Effector memory CD4-positive, alpha-beta T cell (primary cell): ENCODE measurements at places on chromosomes 6 and 20.

DNA sequence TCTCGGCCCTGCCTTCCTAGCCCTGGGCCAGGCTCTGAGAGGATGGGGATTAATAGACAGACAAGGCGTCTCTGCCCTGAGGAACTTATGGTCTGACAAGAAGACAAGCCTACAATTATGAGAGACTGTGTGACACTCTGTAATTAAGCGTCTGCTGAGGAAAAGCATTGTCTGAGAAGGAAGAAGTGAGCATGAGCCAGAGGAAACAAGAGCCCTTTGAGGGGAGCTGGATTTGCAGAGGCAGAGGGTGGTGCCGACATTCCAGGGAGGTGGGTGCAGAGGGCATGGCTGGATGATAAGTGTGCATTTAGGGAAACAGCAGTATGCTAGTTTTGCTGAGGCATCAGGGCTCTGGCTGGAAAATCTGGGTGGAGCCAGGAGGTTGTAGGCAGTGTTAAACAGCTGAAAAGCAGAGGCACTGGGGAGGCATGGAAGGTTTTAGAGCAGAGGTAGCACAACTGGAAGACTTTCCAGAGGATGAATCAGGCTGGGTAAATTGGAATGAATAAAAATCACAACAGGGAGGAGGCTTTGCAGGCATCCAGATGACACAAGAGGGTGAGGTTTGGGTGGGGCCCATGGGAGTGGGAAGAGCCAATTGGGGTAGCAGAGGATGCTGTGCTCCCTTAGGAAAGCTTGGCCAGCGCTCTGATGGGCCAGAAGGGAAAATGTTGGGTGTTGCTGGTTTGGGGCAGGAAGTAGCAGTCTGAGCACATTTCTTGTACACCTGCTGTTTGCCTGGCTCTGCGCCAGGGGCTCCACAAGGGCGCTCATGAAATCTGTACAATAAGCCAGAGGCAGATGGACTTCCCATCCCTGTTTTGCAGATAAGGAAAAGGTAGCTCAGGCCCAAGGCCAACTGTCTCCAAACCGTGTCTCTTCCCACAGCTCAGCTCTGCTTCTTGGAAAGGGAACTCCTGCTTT lies 74.0 kb upstream of the MYL9 start:
- DNase-seq: peak; percentile 39

DNA sequence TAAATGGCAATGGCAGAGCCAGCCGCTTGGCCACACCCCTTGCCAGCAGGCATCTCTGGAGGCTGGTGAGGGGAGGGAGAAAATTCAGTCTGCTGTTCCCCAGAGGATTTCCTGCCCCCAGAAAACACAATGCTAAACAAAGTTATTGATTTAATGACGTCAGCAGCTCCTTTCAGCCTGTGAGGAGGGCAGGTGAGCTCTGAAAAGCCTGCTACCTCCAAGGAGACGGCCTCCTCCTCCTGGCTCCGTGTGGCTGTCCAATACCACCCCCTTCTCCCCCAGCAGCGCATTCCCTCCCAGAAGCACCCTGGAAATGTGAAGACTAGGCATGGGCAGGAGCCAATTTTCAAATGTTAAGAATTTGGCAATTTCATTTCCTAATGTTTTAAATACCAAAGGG lies 393.1 kb downstream of the ZFAND3 start:
- no peak for DNase-seq

- DNase-seq: no peak
Observed at GRCh38 chr20:53960579-53961272, 109.7 kb downstream of the BCAS1 start.

DNA sequence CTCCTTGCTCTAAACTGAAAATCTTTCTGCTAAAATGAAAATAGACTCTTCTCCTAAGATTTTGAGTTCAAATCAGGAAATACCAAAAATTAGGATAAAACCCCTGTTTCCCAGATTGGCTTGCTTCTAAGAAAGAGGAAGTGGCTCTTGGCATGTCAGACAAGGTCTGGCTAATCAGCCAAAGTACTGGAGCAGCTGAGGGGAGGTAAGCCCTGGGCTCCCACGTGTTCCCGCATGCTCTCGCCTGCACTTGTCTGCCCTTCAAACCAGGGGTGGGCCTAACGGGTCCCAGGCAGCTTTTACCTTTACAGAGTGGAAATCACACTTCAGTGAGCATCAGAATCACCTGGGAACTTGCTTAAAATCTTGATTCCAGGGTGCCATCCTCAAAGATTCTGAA lies 43.2 kb upstream of the GABRR1 start:
- no peak for DNase-seq

GRCh38 chr6:161257793-161258457 lies 15.9 kb downstream of the AGPAT4 start:
- no peak for DNase-seq

GRCh38 chr20:31698803-31699718 lies 23.6 kb downstream of the BCL2L1 start:
- DNase-seq: no peak

- no peak for DNase-seq
Observed at GRCh38 chr6:13328875-13329183, 492 bp upstream of the TBC1D7 start.

DNA sequence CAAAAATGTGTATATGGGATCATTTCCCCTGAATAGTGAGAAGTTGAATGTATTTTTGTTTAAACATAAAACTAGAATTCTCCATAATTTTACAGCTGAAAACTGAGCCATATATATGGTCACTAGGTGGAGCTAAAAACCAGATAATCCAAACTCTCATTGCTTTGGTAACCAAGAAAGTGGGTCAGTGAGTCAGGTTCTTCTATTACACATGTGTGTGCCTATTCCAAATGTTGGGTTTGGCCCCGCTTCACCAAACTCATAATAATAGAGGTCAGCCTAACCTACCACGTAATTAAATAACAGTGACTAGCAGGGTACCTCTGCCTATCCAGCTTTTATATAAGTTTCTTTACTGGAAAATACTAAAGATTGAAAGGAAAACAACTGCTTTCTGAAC lies 19.3 kb upstream of the RNGTT start:
- DNase-seq: no peak

DNA sequence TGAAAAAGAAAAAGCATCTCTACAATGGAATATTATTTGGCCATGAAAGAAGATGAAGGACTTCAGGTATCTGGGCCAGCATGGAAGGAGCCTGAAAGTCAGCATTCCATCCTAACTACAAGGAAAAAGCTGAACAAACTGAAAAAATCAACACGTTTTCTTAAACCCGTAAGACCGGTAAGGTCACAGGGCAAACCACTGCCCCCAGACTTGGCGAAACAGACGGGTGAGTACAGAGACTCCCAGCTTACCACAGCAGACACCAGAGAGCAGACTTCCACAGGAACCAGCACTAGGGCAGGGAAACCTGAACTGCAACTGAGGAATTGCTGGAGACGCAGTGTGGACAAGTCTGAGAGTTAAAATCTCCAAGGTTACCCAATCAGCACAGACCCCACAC lies 31.4 kb downstream of the BEND3 start:
- no peak for DNase-seq

- no peak for DNase-seq
Observed at GRCh38 chr6:111573131-111573883, 32.4 kb downstream of the TRAF3IP2 start.

DNA sequence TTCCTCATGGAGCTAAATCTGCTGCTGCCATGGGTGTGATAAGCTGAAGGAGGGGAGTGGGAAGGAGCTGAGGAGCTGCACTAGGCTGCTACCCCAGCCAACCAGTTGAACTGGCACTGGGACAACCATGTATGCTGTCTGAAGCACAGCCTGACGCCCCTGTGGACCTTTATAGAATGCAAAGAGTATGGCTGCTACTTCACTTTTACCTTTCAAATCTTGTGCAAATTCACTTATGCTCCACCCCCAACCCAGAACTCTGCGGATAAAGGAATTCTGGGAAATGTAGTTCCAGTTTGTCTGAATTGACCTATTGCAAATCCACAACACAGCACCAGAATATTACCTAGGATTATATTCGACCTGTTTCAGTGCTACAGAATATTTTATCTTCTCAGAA lies 217.4 kb upstream of the SLC35B3 start:
- DNase-seq: no peak

DNA sequence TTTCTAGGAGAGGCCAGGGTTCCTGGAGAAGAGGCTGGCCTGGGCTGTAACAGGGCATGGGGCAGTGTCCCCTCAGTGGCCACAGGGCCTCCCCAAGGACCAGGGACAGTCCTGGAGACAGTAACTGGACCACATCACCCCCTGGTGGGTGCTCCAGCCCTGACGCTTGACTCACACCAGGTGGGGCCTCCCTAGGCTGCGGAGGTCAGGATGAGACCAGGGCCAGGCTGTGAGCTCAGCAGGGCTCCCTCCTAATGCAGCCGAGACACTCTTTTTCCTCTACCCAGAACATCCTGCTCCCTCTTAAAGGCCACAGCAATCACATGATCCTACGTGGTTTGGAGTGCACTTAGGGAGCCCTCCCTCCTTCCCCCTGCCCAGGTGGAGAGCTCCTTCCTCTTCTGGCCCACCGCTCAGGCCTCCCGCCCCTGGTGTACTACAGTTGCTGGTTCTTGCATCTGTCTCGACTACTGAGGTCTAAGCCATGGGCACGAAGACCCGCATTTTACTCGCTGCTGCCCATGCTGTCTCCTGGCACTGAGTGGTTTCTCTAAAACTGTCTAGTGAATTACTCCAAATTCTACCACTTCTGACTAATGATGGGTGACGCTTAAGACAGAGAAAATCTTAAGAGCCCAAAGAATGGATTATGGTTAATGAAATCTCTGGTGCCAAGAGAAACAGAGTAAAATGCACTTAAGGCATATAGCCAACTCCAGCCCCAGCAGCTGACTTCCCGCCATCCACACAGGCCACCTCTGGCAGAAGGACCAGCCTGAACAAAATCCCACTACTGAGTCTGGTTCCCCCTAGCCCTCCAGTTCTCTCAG lies 166.1 kb upstream of the CST7 start:
- no peak for DNase-seq

GRCh38 chr6:29516108-29516507 lies 28.4 kb upstream of the MAS1L start:
- peak; percentile 9 for DNase-seq

DNA sequence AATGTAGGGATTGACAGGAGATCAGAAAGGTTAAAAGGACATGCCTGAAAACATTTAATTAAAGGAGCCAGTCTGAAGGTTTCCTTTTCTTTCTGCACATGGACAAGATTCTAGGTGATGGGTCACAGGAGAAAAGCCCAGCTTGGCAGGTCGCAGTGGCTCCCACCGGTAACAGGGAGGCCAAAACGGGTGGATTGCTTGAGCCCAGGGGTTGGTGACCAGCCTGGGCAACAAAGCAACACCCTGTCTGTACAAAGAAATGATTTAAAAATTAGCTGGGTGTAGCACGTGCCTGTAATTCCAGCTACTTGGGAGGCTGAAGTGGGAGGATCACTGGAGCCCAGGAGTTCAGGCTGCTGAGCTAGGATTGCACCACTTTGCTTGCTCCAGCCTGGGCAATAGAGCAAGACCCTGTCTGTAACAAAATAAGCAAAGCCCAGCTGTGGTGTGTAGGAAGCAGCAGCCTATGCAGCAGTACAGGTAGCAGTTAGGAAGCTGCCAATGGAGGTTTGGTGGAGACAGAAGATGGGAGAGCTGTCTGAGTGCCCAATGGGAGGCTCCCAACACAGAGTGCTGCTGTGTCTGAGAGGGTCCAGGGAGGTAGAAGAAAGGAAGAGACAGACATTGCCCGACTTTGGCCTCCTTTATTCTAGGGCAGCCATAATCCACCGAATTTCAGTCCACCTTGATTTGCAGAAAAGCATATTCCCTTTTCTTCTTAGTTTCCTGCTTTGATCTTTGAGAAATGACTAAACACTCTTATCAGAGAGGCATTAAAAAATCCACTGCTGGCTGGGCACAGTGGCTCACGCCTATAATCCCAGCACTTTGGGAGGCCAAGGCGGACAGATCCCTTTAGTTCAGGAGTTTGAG lies 7.1 kb upstream of the AP5S1 start:
- no peak for DNase-seq

- DNase-seq: no peak
Observed at GRCh38 chr6:31397901-31398525, 5.4 kb upstream of the MICA start.

DNA sequence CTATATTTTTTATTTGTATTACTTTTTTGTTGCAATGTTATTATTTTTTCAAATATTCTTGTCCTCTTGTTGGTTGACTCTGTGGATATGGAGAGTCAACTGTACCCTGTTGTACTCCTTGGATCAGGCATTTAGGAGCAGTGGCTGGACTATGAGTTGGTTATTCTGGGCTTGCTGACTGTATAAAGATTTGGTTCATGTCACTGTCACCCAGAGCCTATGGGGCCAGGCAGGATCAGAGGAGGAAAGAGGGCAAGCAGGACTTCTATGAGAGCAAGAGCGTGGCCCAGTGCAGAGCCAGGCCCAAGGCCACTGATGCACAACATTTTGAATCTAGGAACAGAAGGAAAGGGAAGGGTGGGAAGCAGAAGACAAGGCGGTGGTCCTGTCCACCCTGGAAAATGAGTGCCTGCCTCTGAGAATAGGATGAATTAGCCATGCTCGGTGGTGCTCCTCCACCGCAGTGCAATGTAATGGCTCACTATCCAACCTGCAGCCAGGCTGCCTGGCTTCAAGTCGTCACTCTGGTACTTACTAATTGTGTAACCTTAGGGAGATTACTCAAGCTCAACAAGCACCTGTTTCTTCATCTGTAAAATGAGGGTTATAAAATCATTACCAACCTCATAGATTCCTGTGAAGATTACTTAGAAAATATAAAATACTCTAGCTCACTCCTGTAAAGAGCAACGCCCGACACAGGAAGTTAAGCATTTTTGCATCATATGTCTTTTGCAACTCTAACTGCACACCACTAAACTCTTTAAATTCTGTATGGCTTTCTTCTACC lies 192.1 kb downstream of the KCNQ5 start:
- no peak for DNase-seq

GRCh38 chr20:37398750-37399621 lies 53.0 kb downstream of the SRC start:
- DNase-seq: no peak

GRCh38 chr6:134046054-134046453 lies 6.4 kb downstream of the SLC2A12 start:
- DNase-seq: no peak
